ENCODE measurements at places on chromosomes 4 and X.

GRCh38 chrX:111492085-111492484, 19.4 kb upstream of the SERTM2 start:
- no peak for DNase-seq

GRCh38 chr4:122668241-122668640, 47.4 kb upstream of the IL21 start:
- DNase-seq = no peak

DNA sequence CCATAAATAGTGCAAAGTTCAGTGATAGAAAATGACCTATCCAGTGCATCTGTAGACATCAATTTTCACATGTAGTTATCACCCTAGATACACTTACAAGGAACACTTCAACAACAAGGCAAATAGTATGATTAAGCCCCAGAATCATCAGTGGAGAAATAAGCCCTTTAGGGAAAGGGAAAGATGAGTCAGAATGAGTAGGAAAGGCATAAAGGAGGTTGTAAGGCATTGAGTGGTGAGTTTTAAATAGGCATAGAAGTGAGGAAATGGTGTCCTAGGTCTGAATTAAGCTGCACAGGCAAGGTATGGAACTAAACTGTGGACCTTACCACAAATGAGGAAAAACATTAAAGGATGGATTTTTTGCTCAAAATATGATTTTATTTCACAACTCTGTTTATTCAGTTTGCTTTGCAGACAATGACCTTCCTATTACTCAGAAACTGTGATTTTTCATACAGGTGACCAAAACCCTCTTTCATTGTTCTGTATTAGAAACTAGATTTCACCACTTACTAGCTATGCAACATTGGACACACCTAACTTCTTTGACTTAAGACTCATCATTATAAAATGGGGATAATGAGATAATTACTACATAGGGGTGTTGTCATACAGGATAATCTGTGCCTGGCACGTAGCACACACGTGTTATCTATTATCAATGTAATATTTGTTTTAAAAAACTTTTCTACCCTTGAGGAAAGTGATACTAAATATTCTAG, 57.0 kb upstream of the MAP9 start:
- no peak for DNase-seq

DNA sequence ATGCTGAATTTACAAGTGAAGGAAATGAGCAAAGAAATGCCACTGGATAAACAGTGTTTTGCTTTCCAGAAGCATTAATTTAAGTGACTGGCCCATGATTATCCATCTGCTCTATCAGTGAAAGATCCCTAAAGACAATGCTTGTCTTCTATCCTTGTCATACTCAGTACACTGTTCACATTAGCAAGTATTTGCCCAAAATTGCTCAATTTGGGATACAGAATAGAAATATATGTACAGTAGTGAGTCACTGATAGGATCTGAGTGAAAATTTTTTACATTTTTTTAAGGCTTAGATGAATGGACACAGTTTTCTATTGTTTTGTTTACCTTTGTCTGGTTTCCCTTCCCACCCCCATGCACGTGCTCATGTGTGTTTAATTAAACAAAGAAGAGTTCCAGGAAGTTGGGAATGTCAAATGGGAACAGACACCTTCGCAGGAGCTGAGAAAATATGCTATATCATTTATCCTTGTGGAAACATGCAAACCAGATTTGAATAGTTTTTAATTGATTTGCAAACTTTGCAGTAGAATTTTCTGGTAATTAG, 656.3 kb downstream of the RPA4 start:
- DNase-seq = no peak

DNA sequence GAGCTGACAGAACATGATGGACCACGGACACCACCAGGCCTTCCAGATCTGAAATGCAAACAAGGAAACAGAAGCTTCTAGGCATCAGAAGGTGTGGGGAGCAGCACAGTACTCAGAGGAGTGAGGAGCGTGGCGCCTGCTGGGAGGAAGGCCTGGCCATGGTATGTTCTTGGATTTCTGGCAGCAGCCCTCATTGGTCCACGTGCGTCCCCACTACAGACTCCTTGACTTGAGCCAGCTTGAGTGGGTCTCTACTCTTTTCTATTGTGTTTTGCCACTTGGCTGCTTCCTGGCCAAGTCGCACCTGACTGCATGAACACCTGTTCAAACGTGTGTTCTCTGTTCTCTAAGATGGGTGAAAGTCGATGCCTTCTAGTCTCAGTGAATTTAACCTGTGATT, 18.0 kb downstream of the ZNF275 start:
- no peak for DNase-seq

- no peak for DNase-seq
Measured at GRCh38 chr4:14078326-14078725, 450.8 kb upstream of the BOD1L1 start.

DNA sequence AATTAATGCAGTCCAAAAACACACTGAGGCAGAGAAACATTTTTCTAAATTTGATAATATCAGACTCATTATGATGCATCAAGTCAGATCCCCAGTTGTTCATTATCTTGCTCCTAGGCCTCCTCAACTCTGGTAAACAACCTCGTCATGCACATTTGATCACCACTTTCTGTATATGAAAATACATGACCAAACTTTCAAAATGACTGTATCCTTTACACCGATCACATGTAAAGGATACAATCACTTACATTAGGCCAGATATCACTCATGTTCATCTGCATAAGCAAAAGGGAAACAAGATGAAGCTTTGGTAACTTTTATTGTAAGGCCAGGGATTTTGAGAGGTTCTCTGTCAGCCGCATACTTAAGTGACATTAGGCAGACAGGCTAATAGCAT, 99.4 kb upstream of the IL1RAPL1 start:
- no peak for DNase-seq

- peak; percentile 21 for DNase-seq
Measured at GRCh38 chr4:48944756-48945241, 38.2 kb upstream of the OCIAD2 start.

DNA sequence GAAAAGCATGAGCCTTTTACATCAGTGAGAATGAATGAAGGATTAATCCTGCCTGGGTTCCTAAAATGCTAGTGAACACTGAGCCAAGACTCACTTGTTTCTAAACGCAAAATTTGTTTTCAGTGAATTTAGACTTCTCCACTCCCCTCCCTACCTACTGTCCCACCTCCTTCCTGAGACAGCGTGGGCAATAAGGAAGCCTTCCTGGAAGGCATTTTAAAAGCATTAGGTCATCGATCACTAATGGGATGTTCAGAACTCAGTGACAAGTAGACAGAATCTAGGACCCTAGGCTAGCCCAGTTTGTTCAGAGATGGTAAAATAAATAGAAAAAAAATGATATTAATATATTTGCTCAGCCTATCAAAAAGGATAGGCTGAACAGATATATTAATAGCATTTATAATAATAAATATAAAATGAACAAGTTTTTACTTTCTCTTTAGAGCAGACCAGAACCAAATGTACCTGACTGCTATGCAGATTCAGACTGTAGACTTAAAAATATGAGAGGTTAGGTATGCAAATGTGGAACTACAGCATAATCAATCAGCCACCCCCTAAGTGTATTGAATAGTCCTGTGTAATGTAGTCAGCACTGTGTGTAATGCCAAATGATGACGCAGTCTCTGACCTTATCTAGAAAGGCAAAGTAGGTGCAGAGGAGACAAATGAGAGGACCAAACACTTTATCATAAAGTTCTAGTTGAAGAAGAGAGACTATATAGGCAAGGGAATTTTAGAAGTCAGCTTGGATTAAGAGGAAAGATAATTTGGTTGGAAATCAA, 331.1 kb downstream of the GPAT3 start:
- DNase-seq = no peak

- DNase-seq = peak; percentile 77
Measured at GRCh38 chrX:119235872-119236622, at the start of gene PGRMC1. Gene PGRMC1 (plus strand): TSS chrX:119236285. CDS start chrX:119236364, 79 bp downstream.

- DNase-seq = no peak
Measured at GRCh38 chr4:36330796-36331195, 49.4 kb downstream of the DTHD1 start.

DNA sequence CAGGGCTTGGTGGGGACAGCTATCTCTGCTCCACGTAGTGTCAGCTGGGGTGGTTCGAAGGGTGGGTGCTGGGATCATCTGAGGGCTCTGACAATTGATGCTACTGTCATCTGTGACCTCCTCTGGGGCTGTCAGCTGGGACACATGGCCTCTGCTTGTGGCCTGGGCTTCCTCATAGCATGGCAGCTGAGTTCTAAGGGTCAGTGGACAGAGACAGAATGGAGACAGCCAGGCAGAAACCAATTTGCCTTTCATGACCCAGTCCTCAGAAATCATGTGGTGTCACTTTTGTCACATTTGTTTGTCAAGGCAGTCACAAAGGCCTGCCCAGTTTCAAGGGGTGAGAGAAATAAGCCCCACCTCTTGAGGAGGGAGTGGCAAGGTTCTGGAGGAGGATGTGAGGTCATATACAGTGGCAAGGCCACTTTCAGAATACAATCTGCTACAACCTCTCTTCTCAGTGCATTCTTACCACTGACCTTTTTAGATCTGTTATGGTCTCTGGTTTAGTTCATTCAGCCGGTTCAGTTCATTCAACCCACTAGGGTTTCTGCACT, 103.6 kb upstream of the BCOR start:
- DNase-seq = peak; percentile 34

Measured in CD4-positive, alpha-beta T cell treated with Interleukin-4 for 4 hours (primary cell).